ENCODE measurements at places on chromosomes 4 and X. TPM values are rescaled to one million over a fixed set of nuclear protein-coding genes. Genes with fewer than 3 reads are reported as not detected.

GRCh38 chr4:165542476-165542875, 163.7 kb downstream of the CPE start:
- no peak for DNase-seq
- H3K36me3 ChIP-seq, result no peaks in the 10 kb centered on the region
- no peaks in the 10 kb centered on the region for H3K4me1 ChIP-seq
- H3K27me3 ChIP-seq, result no peaks in the 10 kb centered on the region

GRCh38 chrX:153704021-153704526, 16.3 kb downstream of the SLC6A8 start:
- H3K36me3 ChIP-seq, result peaks cover 4% of the 10 kb centered on the region
- no peak overlapping the region for H3K27ac ChIP-seq
- no peaks in the 10 kb centered on the region for H3K27me3 ChIP-seq
- peaks cover 5% of the 10 kb centered on the region for H3K4me1 ChIP-seq
- no peak for DNase-seq

ABCB7 gene
- 29.4 TPM for total RNA-seq

GRCh38 chr4:4642496-4643000, 100.7 kb upstream of the STX18 start:
- H3K36me3 ChIP-seq, result no peaks in the 10 kb centered on the region
- no peaks in the 10 kb centered on the region for H3K4me1 ChIP-seq
- no peak overlapping the region for H3K27ac ChIP-seq
- H3K4me3 ChIP-seq, result no peak overlapping the region

GRCh38 chrX:28586286-28586685, 960 bp upstream of the IL1RAPL1 start:
- no peak overlapping the region for H3K27ac ChIP-seq
- no peaks in the 10 kb centered on the region for H3K36me3 ChIP-seq
- no peaks in the 10 kb centered on the region for H3K27me3 ChIP-seq
- no peak for DNase-seq

RPS6KA6 gene
- 0.55 TPM for total RNA-seq

DNA sequence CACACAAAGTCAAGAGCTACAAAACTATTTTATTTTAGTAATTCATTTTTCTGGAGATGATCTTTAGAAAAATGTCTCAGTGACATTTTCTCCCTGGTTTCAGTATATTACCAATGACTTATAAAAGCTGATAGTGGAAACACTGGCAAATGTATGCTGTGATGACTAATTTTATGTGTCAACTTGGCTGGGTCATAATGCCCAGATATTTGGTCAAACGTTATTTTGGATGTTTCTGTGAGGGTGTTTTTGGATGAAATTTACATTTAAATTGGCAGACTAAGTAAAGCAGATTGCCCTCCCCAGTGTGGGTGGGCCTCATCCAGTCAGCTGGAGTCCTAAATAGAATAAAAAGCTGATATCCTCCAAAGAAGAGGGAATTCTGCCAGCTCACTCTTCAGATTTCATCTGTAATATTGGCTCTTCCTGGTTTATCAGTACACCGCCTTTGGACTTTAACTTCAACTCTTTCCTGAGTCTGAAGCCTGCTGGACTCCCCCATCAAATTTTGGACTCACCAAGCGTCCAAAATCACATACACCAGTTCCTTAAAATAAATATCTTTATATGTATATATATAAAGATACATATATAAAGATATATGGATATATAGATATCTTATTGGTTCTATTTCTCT, 31.2 kb upstream of the RAB40A start:
- no peaks in the 10 kb centered on the region for H3K36me3 ChIP-seq
- H3K4me3 ChIP-seq, result no peak overlapping the region
- H3K27ac ChIP-seq, result no peak overlapping the region
- no peaks in the 10 kb centered on the region for H3K27me3 ChIP-seq
- H3K4me1 ChIP-seq, result peaks cover 11% of the 10 kb centered on the region

GRCh38 chr4:46946919-46947536, 38.0 kb upstream of the COX7B2 start:
- no peaks in the 10 kb centered on the region for H3K4me1 ChIP-seq
- H3K27ac ChIP-seq, result no peak overlapping the region
- H3K27me3 ChIP-seq, result no peaks in the 10 kb centered on the region
- DNase-seq, result no peak
- no peak overlapping the region for H3K4me3 ChIP-seq
- H3K36me3 ChIP-seq, result no peaks in the 10 kb centered on the region

DNA sequence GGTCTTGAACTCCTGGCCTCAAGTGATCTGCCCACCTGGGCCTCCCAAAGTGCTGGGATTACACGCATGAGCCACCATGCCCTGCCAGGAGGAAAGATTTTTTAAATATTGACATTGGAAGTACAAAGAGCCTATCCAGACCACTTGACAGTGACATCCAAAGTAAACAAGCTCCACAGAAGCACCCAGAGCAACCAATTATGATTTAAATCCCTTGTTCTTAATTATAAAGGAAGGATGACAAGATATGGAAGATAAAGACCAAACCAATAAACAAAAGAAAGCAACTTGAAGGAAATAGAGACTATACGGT, 27.7 kb upstream of the RPL34 start:
- no peak overlapping the region for H3K4me3 ChIP-seq
- H3K27me3 ChIP-seq, result no peaks in the 10 kb centered on the region
- H3K36me3 ChIP-seq, result no peaks in the 10 kb centered on the region
- H3K4me1 ChIP-seq, result no peaks in the 10 kb centered on the region
- no peak for DNase-seq

DNA sequence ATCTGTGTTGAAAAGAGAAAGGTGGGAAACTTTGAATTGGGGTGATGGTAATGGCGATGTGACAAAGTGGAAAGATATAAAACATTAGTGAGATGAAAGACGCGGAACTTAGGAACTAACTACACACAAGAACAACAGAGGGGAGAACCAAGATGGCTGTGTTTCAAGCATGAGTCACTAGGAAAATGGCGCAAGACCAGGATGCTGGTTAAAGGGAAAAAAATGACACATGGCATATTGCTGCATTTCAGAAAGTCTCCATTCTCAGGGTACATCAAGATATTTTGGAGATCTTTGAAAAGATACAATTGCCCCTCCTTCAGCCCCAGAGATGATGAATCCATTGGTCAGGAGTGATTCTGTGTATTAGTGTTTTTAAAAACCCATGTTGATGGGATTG, 164.4 kb downstream of the FBXO8 start:
- peaks cover 6% of the 10 kb centered on the region for H3K27me3 ChIP-seq
- H3K4me3 ChIP-seq, result no peak overlapping the region
- H3K27ac ChIP-seq, result no peak overlapping the region
- no peak for DNase-seq
- no peaks in the 10 kb centered on the region for H3K4me1 ChIP-seq

SUPT20HL1 gene
- not detected for total RNA-seq

GRCh38 chr4:10192331-10192730, 75.7 kb upstream of the WDR1 start:
- DNase-seq, result no peak
- no peaks in the 10 kb centered on the region for H3K36me3 ChIP-seq
- H3K27me3 ChIP-seq, result no peaks in the 10 kb centered on the region
- no peaks in the 10 kb centered on the region for H3K4me1 ChIP-seq
- H3K4me3 ChIP-seq, result no peak overlapping the region
- H3K27ac ChIP-seq, result no peak overlapping the region

- DNase-seq, result no peak
- no peak overlapping the region for H3K4me3 ChIP-seq
- no peaks in the 10 kb centered on the region for H3K27me3 ChIP-seq
- no peak overlapping the region for H3K27ac ChIP-seq
- H3K36me3 ChIP-seq, result no peaks in the 10 kb centered on the region
These were observed 134.1 kb upstream of the GUCY1A1 start for GRCh38 chr4:155532373-155533085.

DNA sequence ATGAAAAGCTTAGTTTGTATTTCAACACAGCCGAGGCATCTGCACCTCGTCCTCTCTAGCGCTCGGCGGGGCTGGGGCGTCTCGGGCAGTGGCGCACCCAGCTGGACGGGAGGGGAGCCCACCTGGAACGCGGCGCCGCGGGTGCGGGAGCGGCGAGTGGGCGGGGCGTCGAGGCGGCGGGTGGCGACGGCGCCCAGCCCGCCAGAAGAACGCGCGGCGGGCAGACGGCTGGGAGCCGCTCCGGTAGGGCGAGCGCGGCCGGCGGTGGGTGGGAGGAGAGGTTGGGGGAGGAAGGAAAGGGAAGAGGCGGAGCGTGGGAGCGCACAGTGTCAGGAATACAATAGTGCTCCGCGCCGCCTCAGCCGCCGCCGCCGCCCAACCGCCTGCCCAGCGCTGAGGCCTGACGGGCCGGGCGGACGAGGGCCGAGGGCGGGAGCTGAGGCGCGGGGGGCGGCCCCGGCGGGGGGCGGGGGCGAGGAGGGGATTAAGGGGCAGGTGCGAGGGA, at the start of gene JADE3:
JADE3 (plus strand) TSS at position 324 of the 505 bp plus-strand sequence. CDS start 72,474 bp downstream, outside the sequence.
- H3K4me3 ChIP-seq, result no peak within 1 kb of the TSS
- no peaks in the 10 kb centered on the region for H3K36me3 ChIP-seq
- peaks cover 10% of the 10 kb centered on the region for H3K4me1 ChIP-seq

DNA sequence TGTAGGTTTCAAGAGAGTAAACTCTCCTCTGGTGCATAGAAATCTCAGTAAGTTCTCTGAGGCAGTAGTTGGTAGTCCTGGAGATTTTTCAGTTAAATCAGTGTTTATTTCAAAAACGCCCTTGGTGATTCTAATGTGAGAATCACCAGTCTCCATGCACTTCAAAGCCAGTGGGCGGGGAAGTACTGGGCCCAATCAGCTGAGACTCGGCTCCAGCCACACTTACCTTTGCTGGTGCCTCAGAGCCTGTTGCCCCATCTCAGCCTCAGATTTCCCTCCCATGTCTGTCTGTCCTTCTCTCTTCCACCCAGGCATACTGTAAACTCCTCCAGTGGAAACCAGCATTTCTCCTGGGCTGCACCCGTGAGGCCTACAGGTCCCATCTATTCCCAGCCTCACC, 7.4 kb upstream of the MGST2 start:
- H3K36me3 ChIP-seq, result no peaks in the 10 kb centered on the region
- no peak overlapping the region for H3K4me3 ChIP-seq
- no peaks in the 10 kb centered on the region for H3K27me3 ChIP-seq
- no peak overlapping the region for H3K27ac ChIP-seq

SRD5A3 gene
- total RNA-seq, result 2.9 TPM

DNA sequence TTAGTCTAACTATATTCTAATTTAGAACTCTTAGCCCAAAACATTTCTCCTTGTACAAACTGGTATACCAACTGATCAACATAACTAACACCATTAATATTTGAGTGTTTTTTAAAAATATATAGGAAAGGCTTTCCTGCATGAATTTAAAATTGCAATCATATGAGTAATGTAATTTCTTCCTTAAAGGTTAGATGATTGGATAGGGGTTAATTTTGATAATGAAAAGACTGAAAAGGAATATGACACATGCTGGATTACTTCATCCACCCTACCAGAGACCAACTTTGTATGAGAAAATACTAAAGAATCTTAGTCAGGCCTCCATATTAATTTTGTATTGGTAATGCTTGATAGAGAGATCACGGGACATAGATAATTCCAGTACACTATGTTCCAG, 25.1 kb upstream of the PLS3 start:
- H3K4me3 ChIP-seq, result no peak overlapping the region
- H3K4me1 ChIP-seq, result no peaks in the 10 kb centered on the region
- no peaks in the 10 kb centered on the region for H3K36me3 ChIP-seq
- DNase-seq, result no peak
- no peak overlapping the region for H3K27ac ChIP-seq
